ENCODE measurements at places on chromosomes 5 and 9.

DNA sequence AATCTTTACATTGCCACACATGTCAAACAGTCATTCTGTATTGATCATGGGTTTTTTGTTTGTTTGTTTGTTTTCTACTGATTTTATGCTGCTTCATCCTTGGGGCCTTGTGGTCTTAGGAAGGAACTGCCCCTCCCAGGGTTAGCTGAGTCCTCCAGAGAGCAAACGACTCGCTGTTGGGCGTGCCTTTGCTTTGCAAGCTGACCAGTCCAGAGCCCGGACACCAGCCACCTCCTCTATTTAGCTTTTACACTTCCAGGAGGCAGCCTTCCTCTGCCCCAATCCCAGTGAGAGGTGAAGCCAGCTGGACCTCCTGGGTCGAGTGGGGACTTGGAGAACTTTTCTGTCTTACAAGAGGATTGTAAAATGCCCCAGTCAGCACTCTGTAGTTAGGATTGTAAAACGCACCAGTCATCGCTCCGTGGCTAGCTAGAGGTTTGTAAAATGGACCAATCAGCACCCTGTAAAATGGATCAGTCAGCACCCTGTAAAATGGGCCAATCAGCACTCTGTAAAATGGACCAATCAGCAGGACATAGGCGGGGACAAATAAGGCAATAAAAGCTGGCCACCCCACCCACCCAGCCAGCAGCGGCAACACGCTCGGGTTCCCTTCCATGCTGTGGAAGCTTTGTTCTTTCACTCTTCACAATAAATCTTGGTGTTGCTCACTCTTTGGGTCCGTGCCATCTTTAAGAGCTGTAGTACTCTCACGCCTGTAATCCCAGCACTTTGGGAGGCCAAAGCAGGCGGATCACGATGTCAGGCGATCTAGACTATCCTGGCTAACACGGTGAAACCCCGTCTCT, 154.4 kb downstream of the ERCC6L2 start:
- DNase-seq = no peak

DNA sequence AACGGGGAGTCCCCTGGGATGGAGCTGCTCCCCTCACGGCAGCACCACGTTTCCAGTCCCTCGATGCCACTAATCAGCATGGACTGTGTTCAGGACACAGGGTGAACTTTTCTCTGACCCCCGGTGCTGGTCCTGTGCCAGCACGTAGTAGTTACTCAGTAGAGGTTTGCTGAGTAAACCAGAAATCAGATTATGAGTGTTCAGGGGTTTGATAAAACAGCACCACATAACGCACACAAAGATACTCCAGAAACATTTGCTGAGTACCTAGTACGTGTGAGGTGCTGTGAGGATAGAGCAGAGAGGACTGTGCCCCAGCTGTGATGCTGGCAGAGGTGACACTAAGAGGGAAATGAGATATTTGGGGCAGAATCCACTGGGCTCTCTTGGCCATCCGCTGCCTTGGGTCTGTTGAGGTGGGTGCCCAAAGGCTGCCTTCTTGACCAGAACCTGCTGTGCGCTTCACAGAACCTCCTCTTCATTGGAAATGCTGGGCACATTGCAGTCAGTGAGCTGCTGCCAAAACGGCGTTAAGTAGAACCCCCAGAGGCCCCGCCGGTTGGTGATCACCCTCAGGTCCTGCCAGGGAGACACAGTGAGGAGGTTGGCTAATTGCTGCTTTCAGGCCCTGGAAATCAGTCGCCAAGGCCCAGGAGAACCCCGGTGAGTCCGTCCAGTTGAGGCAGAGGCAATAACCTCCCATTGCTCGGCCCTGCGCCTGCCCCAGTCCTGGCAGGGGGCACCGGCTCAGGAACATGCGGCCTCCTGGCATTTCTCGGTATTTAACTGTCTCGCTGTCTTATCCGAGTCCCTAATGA, 49.4 kb downstream of the NEURL1B start:
- DNase-seq = no peak

DNA sequence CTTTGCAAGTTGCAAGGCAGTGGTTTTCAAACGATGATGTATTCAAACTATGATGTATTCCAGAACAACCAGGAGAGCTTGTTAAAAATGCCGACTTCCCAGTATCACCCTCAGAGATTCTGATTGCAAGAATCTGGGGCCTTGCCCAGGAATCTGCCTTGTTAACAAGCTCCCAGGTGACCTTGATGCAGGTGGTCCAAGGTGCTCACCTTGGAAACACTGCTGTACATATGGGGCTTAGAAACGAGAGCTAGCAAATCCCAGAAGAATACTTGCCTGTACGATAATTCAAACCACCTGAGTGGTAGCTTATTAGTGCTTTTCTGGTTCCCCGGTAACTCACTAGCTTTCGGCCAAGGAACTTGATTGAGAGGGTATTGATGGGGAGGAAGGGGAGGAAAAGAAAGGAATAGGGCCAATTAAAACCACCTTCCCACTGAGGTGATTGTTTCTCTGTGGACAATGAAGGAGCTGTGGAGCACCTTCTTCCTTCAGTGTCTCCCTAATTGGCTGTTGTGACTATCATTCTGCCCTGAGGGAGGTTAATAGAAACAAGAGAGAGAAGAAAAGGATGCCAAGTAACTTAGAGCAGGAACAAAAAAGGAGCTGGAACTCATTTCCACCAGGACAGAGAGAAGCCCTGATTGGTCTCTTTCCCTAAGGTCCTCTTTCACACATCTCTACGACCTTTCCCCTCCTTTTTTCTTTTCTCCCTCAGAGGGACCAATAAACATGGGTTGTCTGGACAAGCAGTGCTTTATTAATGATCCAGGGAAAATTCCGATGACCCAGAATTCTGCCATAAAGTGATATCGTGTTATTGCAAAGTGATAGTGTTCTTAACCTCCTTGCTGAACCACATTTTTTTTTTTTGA, 218.8 kb downstream of the TMEM167A start:
- DNase-seq = no peak

GRCh38 chr9:81078555-81078954, 610.8 kb downstream of the TLE1 start:
- DNase-seq = no peak

DNA sequence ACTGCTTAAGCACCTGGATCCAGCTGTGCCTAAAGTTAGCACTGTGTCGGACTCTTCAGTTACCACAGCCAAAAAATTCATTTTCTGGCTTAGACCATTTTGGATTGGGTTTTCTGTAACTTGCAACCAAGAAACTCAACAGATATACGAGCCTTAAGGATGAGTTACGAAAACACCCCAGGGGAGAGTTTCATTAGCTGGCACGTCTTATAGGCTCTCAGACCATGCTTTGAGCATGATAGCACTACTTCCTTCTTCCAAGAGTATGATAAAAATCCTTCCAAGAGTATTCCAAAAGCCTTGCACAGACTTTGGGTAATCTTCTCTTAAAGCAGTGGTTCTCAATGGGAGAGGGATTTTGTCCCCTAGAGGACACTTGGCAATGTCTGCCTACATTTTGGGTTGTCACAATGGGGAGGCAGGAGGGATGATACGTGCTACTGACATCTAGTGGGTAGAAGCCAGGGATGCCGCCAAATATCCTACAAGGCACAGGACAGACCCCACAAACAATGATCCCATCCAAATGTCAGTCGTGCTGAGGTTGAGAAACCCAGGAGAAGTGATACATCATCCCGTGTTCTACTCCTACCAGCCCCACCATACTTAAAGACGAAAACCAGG, 64.8 kb downstream of the SMIM23 start:
- DNase-seq = no peak

DNA sequence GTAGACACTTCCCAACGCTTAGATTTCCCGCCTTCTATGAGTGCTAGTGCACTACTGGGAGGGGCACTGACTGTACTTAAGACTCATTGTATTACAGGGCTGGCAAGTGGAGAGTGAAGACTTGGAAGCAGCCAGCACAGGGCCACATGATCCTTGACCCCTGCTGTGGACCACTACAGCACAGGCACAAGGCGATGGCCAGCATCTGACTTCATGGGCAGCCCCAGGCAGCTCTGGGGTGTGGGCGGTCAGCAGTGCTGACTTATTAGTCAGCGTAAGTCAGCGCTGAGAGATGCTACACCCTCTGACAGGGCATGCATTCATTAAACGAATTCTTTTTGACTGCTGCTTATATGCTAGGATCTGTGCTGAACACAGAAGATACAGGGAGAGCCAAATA, 9.3 kb downstream of the SLC46A2 start:
- DNase-seq = no peak

GRCh38 chr5:177313561-177314259, 2.0 kb upstream of the MXD3 start:
- DNase-seq = no peak

DNA sequence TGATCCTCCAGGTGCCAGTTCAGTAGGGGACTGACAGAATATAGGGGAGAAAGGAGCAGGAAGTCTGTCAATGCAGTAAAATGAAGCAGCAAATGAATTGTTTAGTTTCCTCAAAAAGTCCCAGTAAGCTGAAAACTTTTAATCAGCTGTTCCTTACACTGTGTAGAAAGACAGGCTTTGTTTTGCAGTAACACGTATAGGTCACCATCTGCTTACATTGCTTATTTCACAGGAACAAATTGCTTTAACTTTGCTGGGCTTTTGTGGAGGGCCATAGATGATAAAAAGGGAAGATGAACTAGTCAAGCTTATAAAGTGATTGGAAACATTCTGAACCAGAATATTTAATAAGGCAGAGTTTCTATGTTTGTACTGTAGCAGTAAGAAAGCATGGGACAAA, 331.3 kb upstream of the RFX3 start:
- no peak for DNase-seq

- DNase-seq = no peak
Measured at GRCh38 chr5:155768332-155768731, 558.6 kb upstream of the SGCD start.

DNA sequence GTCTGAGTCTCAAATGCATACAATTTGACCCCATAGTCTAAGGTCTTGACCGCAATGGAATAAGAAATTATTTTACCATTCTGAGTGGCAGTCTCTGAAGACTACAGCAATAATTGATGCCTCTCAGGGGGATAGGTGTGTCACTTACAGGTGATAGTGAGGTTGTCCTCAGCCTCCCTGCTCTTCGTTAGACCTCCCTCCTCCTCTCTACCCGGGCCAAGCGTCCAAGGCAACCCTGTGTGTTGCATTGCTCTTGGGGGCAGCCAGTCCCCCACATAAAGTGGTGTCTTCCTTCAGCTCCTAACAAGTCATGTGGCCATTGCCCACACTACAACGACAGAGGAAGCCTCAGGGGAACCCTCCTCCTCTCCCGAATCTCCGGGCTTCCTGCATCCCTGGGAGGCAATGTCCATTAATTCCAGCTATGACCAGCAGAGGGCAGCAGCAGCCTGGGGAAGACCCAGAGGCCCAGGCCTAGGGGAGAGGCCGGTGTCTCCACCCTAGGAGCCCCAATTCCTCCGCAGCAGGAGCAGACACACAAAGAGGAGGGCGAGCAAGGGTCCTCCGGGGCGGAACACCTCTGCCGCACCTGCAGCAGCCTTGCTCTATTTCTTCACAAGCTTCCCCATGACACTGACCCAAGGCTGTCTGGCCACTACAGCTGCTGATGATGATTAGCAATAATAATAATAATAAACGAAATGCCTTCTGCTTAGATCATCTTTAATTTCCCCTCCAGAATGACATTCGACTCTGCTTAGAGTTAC, 134.8 kb downstream of the KCNIP1 start:
- peak; percentile 58 for DNase-seq

GRCh38 chr5:136130581-136130980, 2.1 kb upstream of the SMAD5 start:
- no peak for DNase-seq

- DNase-seq = no peak
Measured at GRCh38 chr5:96017951-96018350, 56.3 kb upstream of the ELL2 start.

DNA sequence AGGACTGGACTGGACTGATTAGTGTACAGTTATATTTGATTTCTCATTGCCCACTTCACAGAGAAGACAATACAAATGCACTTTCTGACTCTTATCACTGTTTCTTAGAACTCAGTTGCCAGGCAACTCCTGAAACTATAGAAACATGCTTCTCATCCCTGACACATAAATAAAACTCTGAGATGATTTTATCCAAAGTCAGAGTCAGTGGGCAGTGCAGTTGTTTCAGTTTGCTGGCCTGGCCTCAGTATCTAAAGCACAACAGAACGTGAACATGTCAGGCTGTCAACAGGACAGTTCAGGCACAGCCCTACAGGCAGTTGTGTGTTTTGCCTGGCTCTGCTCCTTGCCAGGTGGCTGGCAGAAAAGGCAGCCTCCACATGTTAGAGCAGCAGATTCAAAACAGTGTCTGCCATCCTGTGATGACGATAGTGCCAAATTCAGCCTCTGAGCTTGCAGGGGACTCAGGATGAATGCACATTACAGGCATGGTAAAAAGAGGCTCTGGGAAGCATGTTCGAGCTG, 65.1 kb upstream of the CCDC152 start:
- no peak for DNase-seq

DNA sequence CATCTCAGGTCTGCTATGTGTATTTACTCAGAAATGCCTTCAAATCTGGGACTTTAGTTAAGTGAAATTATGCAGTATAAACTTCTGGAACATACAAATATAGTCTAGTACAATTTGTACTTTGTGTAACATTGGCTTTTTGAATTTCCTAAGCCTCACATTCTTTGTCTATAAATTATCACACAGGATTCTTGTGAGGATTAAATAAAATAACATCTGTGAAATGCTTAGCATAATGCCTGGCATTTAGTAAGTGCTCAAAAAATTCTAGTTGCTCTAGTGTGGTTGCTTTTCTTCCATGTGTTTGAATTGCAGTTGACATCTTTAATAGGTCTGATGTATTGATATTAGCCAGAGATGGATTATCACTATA, 2.6 kb downstream of the HMMR start:
- DNase-seq = no peak

DNA sequence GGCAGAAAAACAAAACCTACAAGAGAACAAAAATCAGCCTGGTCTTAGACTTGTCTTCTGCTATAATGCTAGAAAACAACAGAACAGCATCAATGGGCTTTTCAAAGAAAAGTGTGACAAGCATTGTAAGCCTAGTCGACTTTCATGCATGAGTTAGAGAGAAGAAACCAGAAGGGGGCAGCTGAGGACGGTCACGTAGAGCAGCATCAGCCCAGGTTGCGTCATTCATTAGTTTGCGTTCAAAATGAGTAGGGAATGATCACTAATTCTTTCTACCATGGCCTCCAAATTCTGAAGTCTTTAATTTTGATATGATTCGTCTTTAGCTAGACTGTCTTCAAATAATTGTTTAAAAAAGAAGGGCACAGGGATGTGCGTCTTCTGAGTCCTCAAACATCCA, 4.7 kb upstream of the ISCA1 start:
- no peak for DNase-seq

- DNase-seq = no peak
Measured at GRCh38 chr9:87695523-87695922, 30.4 kb upstream of the CTSL start.

- no peak for DNase-seq
Measured at GRCh38 chr5:4124221-4124970, 528.8 kb downstream of the IRX1 start.

- no peak for DNase-seq
Measured at GRCh38 chr9:12698986-12699385, 5.8 kb downstream of the TYRP1 start.

DNA sequence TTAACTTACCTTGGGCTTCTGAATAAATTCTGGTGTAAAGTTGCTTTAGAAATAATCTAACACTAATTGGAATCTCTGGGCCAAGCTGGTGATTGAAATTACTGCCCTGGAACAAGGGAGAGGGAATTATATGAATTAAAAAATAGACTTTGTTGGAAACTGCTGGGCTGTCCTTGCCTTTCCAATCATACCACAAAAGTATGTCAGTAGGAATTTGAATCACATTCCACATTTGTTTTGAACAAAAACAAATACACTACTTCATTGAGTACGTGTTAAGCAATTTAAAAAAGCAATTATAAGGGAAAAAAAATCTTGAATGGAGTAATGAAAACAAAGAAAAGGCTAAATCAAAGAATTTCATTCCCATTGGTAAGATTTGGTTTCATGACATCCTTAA, 102.5 kb upstream of the SREK1 start:
- DNase-seq = no peak

All from omental fat pad (tissue), 4 donors.